ENCODE measurements at places on chromosomes 4 and X. TPM values are rescaled to one million over a fixed set of nuclear protein-coding genes. Genes with fewer than 3 reads are reported as not detected.

The BMP15 gene
- total RNA-seq, result not detected

The CLCN4 gene
- total RNA-seq, result 3.6 TPM

The CLDN34 gene
- total RNA-seq, result not detected

The GC gene
- not detected for total RNA-seq

The HMX1 gene
- not detected for total RNA-seq

The PPEF1 gene
- total RNA-seq, result 1.7 TPM

The MGAT4D gene
- total RNA-seq, result not detected

The RTL5 gene
- total RNA-seq, result 2.1 TPM

All from A549 treated with GW870086 at 1 μM for 4 hours (cell line).